KG1 (cell line): ENCODE measurements at places on chromosomes 3 and 15.

DNA sequence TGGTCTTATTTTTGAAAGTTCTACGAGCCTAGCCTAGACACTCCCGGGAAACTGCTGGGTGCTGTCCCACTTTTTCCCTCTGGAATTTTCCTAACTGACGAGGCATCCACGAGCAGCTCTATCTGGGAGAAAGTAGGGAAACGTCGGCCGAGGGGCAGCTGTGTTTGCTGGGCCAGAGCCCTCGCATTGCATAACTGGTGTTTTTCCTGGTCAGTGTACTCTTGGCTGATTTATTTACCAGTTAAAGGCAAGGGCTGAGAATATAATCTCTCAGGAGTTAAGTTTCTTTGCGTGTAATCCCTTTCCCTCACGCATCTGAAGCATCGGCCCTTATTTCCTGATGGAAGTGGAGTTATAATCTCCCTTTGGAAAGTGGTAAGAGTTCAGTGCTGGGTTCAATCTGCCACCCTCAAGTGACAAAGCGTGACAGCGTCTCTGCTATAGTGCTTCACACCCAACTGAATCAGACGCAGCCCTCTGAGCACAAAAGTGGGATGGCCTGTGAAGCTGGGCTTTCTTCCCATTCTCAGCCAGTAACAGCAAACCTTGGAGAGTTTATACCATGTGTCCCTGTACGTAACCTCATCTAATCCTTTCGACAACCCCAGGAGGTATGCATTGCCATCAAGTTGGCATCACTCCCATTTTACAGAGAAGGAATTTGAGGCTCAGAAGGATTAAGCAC lies 311.5 kb downstream of the RORA start:
- no peak for DNase-seq

- DNase-seq, result no peak
These were observed 83.8 kb downstream of the GHSR start for GRCh38 chr3:172364374-172365027.

DNA sequence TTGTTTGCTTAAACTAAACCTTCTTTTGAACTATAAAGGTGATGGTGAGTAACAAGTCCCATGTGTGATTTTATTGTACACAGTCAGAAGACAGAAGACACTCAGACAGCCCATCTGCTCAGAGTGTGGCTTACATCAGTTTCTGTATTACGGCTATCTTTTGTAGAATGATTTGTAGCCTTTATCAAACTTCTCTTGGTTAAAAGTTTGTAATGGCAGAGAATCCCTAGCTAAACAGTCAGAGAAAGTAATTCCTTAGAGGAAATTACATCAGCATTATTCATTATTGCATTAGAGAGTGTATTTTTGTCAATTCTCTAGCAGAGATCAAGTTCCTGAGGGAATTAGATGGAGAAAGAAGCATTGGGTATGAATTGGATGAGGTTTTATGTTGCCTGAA lies 500.8 kb downstream of the CNTN4 start:
- DNase-seq, result no peak

GRCh38 chr3:176824811-176825210 lies 372.5 kb downstream of the TBL1XR1 start:
- no peak for DNase-seq

GRCh38 chr3:134027631-134028030 lies 2.1 kb downstream of the SLCO2A1 start:
- DNase-seq, result no peak

DNA sequence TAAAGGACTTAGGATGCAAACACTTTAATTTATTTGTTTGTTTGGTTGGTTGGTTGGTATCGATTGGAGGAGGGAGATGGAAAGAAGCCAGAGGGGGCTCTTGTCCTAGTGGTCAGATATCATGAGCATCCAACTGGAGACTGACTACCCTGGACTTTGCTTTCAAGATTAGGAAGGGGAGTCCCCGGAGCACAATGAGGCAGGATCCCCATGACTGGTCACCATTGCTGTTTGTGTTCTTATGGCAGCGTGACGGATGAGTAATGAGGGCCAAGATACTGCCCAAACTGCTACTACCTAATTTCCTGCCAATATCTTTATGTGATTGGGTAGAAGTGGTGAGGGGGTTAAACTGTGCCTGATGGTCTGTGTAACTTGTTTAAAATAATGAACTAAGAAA lies 354.6 kb upstream of the ROPN1 start:
- no peak for DNase-seq

- no peak for DNase-seq
These were observed 19.5 kb downstream of the MRAS start for GRCh38 chr3:138367911-138368310.

GRCh38 chr3:12323237-12323636 lies 34.4 kb downstream of the PPARG start:
- DNase-seq, result no peak

DNA sequence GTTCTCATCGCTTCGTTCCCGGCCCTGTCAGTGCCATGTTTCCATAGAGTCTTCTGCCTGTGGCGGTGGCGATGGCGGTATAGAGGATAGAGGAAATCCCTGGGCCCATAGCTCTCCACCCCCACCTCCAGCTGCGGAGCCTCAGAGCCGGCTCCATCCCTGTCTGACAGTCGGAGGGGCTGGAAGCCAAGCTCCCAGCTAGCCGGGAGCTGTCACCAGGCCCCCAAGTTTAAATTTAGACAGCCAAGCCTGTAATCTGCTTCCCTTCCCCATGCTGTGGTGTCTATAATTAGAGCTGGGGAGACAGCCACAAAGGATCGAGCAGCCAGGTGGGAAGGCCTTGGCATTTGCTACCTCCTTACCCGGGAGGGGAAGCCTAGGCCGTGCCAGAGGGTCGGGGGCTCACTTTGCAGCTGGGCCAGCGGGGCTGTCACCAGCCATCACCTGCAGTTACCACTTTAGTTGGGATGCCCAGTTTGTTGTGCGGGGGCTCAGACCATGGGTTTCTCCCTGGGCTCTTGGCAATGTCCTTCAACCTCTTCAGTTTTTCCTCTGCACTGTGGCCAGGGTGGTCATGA lies 56.3 kb upstream of the SEC13 start:
- DNase-seq, result no peak

DNA sequence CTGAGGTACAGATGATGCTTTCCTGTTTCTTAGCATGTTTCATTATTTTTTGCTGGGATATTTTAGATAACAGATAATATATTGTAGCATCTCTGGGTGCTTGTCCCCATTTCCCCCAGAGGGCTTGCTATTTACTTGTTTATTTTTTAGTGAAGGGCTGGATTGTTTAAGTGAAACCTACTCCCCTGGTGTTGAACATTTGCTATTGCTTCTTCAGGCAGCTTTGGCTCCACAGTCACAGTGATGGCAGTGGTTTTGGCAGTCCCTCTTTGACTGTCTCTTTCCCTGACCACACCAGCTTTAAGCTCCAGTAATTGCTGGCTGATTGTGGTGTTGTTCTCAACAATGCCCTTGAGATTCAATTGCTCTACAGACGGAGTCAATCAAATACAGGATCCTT lies 128.9 kb downstream of the KLF13 start:
- DNase-seq, result no peak

- DNase-seq, result no peak
These were observed 240.1 kb downstream of the XXYLT1 start for GRCh38 chr3:195030791-195031321.
